ENCODE measurements at places on chromosomes 7 and 10. TPM values are rescaled to one million over a fixed set of nuclear protein-coding genes. Genes with fewer than 3 reads are reported as not detected.

- DNase-seq = no peak
These were observed 105.0 kb upstream of the LANCL2 start for GRCh38 chr7:55260171-55260570.

DNA sequence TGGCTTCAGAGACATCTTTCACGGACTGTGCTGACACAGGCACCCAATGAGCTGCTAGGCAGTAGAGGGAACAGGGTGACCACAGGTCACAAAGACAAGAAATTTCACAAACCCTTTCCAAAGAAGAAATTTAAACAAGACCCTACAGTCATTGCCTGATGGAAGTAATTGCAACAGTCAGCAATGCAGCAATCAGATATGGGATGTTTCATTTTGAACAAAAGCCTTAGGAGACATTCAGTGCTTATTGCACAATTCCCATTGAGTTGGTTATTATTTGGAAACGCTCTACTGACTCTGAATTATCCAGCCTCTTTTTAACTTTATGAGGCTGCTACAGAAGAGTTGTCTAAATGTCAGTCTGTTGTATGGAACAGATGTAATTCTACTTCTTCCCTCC is 85.5 kb downstream of the ETV1 start:
- no peak for DNase-seq

NUTM2E gene
- total RNA-seq = 0.70 TPM

DNA sequence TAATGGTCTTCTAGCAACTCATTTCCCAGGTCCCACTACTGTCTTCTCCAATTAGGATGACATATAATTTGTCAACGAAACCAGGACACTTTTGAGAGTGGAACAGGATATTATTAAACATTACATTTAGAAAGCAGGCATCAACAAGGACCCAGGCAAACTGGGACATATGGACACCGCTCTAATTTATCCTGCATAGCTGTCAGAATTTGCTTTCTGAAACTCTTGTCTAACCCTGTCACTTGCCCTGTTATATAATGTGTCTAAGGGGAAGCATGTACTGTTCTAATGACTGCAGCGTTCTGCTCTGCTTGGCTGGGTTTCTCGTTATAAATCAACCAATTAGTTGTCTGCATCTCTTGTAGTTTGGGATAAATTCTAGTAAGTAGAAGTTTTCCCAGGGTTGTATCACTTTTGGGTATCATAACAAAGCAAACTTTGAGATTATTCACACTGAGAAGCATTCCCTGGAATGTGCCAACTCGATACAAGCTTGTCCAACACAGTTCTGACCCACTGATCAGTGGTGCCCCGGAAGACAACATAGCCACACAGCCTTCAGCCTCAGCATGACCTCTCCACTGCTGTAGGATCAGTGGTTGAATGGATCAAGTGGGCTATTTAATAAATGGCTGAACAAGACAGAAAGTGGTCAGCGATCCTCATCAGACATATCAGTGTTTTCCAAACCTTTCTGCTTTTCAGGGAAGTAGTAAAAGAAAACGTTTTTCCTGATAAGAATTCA is 228.1 kb downstream of the KIF20B start:
- no peak for DNase-seq

STAM gene
- total RNA-seq = 38.8 TPM

DNA sequence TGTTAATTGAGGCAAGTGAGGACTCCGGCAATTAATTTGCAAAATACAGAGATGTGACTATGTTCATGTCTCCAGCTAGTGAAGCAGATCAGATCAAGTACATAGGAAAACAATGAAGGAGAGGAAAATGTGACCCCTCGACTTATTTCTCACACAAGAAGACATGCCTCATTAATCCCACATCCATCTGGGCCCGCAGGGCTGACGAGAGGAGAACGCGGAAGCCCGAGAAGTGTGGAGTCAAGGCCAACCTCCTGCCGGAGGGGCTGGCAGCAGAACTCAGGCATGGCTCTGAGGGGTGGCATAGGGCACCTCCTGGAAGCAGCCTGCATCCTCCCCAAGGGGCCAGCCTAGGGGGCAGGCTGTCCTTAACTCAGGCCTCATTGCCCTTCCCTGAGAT is 54.4 kb downstream of the ZNF503 start:
- no peak for DNase-seq

PCDH15 gene
- not detected for total RNA-seq

TMEM176B gene
- 2.3 TPM for total RNA-seq

GRCh38 chr7:84176716-84177115 is 17.9 kb downstream of the SEMA3A start:
- DNase-seq = no peak
